Fibroblast of pulmonary artery (primary cell): ENCODE measurements at places on chromosomes 1 and 21.
A peak's percentile ranks its signal among the peaks of the same experiment; 100 is the strongest.

DNA sequence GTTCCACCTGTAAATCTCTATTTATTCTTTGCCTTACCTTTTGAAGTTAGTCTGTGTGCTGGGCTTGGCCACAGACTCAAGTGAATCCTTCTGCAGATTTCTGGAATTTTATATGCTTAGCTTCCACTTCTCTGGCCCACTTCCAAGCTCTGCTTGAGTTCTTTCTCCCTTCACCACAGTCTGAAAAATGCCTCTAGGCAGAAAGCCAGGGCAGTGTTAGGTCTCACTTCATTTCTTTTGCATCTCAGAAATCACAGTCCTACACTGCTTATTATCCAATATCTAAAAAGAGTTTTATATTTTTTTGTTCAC lies 48.9 kb downstream of the INKA2 start:
- peak; percentile 92 for DNase-seq

DNA sequence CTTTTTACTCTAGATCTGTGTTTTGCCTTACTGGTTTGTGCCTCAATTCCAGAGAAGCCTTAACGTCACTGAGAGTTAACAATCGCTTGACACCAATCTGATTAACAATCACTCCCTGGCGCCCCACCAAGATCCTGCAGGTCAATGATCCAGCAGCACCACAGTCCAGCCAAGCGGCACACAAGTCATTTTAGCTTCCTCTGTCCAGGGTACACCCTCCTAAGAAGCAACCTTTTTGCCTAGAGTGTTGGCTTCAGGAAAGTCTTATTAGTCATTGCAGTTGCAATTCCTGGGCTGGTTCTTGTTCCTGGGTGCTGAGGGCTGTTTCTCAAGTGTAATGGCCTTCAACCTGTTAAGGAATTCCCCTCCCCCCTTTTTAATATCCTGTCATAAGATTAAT lies 323.0 kb upstream of the USP25 start:
- DNase-seq = no peak

DNA sequence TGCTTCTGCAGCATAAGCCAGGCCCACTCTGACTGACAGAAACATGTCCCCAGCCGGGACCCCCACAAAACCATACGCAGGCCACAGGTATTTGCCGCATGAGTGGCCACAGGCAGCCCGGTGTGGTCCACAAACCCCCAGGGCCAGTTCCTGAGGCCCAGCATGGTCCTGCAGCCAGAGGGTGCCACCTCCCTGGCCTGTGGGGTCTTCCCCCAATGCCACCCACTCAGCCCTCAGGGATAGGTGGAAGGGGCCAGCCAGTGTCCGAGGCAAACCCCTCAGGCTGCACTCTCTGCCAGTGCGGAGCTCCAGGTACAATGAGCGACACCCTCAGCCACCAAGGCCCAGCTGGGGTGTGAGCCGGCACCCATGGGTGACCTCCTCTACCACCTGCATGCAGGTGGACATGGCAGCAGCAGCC lies 43.5 kb downstream of the UBE2G2 start:
- no peak for DNase-seq

- no peak for DNase-seq
Measured at GRCh38 chr21:38664315-38664714, 141.4 kb upstream of the ETS2 start.

- DNase-seq = peak; percentile 43
Measured at GRCh38 chr1:93905051-93905450, 4.2 kb downstream of the GCLM start.

- peak; percentile 46 for DNase-seq
Measured at GRCh38 chr1:37691497-37692077, 729 bp upstream of the CDCA8 start.

GRCh38 chr1:193479187-193479586 lies 292.8 kb upstream of the B3GALT2 start:
- no peak for DNase-seq

DNA sequence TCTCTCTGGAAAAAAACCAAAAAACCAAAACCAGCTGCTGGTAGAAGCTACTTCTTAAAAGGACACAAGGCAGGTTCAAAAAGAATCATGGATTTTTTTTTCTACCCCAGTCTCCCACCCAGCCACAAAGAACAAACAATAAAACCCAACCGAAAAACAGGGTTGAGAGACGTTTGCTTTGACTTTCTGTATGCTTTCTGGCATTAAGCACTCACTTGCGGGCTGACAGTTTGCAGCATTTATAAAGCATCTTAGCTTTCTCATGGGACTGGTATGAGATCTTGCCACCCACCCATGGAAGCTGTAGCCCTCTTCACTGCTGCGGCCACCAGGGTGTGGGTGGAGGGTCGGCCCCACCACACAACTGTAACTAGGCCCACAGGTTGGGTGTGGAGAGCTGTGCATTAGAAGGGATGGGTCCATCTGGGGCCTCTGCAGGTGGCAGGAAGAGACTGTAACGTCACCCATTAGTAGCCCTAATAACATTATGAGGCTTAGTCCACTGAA lies 165.7 kb downstream of the RHOU start:
- DNase-seq = no peak

DNA sequence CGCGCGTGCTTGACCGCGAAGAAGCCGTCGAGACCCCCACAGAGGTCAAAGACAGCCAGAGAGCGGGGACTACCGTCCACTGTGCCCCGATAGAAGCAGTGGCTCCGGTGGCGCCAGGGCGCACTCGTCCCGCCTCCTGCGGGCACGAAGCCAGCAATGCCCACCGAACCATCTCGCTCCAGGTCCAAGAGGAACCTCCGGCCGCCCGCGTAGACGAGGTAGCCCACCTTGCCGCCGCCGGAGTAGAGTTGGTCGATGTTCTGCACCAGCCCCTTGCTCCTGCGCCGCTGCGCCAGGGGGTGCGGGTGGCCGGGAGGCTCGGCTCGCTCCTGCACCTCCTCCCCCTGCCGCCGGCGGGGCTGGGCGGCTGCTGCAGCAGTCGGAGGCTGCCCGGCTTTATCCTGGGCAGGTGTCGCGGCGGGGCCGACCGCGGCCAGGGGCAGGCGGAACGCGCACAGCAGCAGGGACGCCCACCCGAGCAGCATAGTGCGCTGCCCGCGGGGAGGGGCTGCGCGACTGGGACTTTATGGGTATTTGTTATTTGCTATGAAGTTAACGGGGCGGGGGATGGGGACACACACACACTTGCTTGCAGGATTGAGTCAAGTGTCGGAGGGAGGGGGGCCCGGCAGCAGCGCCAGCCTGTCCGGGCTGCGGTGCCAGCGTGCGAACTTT lies 844 bp downstream of the ADAMTS5 start:
- DNase-seq = no peak

GRCh38 chr1:186042230-186042629 lies 308.0 kb downstream of the HMCN1 start:
- peak; percentile 25 for DNase-seq

DNA sequence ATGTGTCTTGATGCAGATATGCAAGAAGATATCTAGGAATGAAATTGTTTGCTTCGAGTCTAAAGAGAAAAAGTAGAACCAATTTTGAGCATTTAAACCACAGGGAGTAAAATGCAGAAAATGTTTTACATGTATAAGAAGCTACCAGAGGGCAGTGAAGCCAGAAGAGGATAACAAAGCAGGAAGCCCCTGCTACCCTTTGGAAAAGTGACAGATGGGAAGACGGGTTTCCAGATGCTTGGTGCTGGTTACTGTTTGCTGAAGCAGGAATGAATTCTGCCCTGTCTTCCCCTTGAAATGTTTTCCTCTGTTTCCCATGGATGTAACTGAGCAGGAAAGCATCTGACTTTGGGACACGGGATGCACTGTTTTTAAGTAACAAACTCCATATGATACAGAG lies 822.2 kb downstream of the MRPL39 start:
- DNase-seq = no peak

- DNase-seq = no peak
Measured at GRCh38 chr1:163610486-163610885, 288.7 kb downstream of the NUF2 start.

DNA sequence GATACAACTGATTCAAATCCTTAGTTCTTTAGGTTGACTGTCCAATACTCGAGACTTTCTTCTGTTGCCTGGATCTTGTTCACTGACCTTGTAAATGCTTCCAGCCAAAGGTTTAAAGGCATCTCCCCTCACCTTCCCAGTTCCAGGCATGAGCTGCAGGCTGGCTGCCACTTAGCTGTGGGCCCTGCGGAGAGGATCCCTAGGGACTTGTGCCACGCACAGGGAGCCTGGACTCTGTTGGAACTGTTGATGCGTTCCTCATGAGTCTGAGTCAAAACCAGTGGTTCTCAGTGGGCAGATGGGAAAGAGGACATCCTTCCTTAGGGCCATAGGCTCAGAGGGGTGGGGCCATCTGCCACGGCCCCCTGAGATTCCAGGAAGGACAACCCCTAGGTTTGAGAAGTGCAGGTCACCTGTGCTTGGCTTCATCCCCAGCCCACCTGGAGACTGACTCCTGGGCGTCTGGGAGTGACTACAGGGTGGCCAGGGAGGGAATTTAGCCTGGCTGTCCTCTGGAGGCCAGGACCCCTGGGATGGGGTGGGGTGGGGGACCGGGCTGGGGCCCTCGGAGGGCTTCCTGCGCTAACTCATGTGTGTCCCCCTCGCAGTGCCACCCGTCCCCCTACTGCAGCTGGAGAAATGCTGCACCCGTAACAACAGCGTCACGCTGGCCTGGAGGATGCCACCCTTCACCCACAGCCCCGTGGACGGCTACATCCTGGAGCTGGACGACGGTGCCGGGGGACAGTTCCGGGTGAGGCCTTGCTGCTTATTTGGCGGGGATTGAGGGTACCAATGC lies 37.6 kb upstream of the GNPAT start:
- no peak for DNase-seq

- no peak for DNase-seq
Measured at GRCh38 chr21:26495283-26495849, 77.7 kb downstream of the CYYR1 start.

DNA sequence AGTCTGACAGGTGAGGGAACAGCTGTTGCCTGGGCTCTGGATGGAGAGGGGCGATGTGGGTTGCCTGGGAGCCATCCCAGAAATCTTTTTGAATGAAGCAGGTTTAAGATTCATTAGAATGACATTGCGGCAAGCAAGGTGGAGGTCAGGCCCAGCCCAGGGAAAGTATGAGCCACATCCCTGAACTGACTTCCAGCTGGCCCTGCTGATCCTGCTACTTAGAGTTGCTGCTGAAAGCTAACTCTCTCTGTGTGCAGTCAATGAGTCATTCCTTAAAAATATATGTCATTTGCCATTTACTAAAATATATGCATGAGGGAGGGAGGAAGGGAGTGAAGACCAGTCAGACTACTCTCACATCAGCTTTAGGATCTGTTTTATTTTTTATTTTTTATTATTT lies 54.3 kb upstream of the RAB3GAP2 start:
- no peak for DNase-seq

DNA sequence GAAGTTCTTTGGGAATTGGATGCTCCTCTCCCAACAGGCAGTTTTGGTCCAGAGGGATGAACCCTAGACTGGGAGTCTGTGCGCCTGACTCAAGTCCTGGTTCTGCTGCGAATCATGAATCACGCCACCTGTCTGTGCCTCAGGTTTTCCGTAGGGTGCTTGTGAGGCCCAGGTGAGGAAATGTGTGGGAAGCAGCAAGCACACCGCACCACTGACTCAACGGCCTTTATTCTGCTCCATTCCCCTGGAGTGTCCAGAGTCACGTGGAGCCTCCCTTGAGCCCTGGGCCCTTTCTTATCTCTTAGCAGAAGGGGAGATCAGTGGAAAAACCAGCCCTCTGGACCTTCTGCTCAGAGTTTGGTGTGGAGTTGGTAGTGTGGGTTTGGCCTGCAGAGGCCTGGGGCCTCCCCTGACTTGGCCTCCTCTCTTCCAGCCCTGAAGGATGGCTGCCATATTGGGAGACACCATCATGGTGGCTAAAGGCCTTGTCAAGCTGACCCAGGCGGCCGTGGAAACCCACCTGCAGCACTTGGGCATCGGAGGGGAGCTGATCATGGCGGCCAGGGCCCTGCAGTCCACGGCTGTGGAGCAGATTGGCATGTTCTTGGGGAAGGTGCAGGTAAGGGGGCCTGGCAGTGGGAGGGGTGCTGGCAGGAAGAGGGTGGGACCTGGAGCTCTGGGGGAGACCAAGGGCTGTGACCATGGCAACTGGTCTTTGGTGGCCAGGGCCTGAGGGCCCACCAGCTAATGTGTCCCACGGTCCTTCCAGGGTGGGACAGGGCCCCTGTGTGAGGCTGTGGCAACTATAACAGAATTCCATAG lies 21.1 kb downstream of the COQ8A start:
- no peak for DNase-seq

GRCh38 chr1:187689129-187689528 lies 860.4 kb downstream of the PLA2G4A start:
- DNase-seq = peak; percentile 90

GRCh38 chr21:43276811-43277210 lies 108.0 kb downstream of the CRYAA start:
- no peak for DNase-seq

GRCh38 chr1:25821112-25821476 lies 1.3 kb downstream of the MTFR1L start:
- no peak for DNase-seq

- no peak for DNase-seq
Measured at GRCh38 chr1:4571263-4571662, 83.1 kb upstream of the AJAP1 start.

DNA sequence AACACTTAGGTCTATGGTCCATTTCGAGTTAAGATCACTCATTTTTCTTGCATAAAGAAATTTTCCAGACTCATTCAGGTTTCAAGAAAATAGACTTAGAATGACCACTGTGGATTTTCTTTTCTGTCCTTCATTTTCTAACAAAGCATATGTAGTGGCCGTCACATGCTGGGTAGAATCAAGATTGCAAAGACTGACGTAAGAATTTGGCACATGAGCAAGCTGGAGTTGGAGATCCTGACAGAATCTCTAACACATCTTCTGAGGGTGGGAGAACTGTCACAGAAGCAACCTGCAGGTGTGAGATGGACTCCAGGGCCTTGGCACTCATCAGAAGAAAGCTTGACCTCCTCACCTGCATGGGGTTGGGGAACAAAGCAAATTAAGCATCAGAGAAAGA lies 28.6 kb downstream of the KIF26B start:
- DNase-seq = peak; percentile 16
